ENCODE measurements at places on chromosomes 2 and 18. TPM values are rescaled to one million over a fixed set of nuclear protein-coding genes. Genes with fewer than 3 reads are reported as not detected.

- no peak for DNase-seq
Measured at GRCh38 chr2:24047703-24048033, 477 bp upstream of the WDCP start.

- DNase-seq = no peak
Measured at GRCh38 chr2:20611077-20611843, 39.6 kb downstream of the HS1BP3 start.

DNA sequence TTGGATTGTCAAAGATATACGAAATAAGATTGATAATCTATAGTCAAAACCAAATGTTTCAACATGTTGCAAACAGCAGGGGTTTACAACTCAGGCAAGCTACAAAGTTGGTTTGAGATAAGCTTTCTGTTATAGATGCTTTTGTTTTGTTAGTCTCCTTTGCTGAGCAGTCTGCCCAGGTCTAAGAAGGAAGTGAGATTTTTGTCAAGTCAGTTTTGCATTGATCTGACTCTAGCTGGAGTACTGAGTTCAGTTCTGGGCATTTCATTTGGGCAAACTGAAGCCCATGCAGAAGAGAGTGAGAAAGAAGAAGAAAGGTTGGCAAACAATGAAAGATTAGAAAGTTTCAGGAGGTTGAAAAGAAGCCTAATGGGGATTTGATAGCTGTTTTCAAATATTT, 983.0 kb upstream of the SLC39A10 start:
- DNase-seq = no peak

AP1S3 gene
- total RNA-seq = 66.3 TPM

KIF1A gene
- total RNA-seq = 132 TPM

MAP3K19 gene
- total RNA-seq = not detected

GRCh38 chr2:226508683-226509082, 290.9 kb downstream of the IRS1 start:
- no peak for DNase-seq

DNA sequence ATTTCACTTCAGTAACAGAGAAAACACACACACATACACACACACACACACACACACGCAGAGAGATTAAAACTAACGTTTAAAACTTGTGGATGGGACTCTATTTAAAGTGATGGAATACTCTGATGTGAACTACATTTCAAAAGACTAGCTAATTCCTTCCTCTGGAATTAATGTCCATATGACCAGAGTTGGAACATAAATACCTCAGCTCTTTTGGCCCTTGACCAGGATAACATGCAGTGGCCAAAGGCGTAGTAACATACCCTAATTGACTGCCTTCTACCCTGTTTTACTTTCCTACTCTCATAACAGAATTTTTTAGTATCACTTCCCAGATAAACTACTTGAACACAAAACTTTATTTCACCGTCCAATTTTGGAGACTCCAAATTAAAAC, 671.3 kb upstream of the CHAC2 start:
- no peak for DNase-seq

GRHL1 gene
- 4.7 TPM for total RNA-seq

DNA sequence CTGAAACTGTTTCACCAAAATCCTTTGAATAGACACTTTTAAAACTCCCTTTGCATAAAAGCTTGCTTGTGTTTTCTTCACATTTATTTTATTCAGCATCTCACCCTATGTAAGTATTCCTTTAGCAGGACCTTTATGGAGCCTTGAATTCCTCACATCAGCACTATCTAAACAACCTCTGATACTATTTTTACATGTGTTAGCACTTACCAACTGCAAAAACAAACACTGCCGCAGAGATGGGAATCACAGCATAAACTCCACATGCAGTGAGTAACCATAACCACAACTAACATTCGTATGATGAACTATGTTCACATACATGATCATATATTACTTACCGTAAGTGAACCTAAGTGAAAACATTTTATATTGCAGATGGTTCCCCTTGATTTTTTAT, 15.4 kb downstream of the FBXO15 start:
- DNase-seq = no peak

GRCh38 chr2:180001726-180002125, 5.4 kb downstream of the CWC22 start:
- no peak for DNase-seq

NT5DC4 gene
- total RNA-seq = not detected

DNA sequence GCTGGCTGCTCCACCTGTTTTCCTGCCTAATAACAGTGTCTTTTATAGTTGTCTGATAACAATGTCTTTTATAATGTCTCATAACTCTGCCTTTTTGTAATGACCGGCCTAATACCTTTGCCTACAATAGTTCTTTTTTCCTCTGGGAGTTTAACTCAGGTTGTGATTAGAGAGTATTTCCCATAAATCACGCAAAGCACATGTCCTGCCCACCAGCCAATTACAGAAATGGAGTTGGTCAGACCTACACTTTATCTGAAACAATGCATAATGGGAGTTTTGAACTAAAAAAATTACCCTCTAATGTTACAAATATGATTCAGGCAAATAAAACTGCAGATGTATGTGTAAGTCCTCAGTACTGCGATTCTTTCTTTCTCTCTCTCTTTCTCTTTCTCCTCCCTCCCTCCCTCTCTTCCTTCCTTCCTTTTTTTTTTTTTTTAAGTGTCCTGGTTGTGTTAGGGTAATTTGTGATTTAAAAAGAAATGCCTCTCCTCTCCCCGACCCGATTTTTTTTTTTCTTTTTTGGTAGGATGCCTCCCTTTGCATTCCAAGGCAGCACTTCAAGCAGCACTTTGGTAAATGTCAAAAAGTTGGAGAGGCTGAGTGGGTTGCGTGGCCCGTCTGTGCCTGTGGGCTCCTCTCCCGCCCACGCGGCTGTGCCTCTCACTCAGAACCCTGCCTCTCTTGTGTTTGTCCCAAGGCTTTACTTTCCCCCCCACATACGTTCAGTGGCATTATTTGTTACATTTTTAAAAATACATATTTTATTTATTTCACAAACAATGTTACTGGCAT, 147.3 kb downstream of the AGAP1 start:
- no peak for DNase-seq

GRCh38 chr2:127679680-127680361, 4.5 kb upstream of the LIMS2 start:
- DNase-seq = no peak

DNA sequence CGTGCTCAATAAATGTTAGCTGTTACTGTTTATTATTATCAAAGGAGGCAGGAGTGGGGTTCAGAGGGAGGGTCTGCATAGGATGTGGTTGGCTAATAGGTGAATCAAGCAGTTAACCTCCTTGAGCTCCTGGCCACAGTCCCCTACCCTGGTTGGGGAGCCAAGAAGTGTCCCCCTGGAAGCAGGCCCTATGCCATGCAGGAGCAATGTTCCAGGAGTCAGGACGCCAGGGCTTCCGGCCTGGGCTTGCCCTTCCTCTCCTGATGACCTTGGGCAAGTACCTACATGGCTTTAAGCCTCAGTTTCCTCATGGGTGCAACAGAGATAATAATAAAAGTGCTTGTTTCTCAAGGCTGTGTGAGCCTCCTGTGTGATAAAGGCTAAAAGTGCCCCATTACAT, 84.9 kb downstream of the DYSF start:
- DNase-seq = no peak

LIMS2 gene
- total RNA-seq = 8.9 TPM

GAL3ST2 gene
- total RNA-seq = 1.6 TPM

DNA sequence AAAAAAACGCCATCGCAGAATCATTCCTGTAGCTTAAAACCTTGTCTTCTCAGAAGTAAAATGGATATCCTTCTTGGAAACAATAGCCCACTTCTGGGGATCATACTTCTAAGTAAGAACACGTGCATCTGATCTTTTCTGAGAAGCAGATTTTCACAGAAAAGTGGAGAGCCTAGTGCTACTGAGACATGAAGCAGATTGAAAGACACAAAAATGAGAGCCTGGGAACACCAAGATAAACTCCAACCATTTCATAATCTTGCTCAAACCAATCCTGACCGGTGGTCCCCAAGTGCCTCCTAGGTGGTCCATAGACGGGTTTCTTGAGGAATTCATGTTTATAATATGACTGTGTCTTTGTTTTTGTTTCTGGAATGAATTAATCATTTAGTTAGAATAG, 191.2 kb downstream of the IRS1 start:
- DNase-seq = no peak

ITGA6 gene
- 75.9 TPM for total RNA-seq

PAX3 gene
- total RNA-seq = not detected

DNA sequence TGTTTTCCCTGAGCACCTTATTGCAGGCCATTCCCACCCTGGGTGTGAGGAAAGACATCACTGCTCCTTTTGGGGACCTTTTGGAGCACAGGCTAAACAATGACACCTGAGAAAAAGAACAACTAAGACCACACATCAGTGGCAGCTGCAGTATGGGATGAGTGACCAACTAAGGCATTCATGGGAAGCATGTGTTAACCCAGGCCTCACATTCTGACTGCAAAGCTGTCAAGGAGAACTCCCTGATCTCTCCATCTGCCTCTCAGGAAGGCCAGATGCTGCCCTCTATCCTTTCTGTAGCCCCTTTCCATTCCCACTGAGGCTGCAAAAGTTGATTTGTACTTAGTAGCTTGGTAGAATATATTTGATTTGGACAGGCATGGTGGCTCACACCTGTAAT, 277.7 kb upstream of the FBXO11 start:
- DNase-seq = no peak

DNA sequence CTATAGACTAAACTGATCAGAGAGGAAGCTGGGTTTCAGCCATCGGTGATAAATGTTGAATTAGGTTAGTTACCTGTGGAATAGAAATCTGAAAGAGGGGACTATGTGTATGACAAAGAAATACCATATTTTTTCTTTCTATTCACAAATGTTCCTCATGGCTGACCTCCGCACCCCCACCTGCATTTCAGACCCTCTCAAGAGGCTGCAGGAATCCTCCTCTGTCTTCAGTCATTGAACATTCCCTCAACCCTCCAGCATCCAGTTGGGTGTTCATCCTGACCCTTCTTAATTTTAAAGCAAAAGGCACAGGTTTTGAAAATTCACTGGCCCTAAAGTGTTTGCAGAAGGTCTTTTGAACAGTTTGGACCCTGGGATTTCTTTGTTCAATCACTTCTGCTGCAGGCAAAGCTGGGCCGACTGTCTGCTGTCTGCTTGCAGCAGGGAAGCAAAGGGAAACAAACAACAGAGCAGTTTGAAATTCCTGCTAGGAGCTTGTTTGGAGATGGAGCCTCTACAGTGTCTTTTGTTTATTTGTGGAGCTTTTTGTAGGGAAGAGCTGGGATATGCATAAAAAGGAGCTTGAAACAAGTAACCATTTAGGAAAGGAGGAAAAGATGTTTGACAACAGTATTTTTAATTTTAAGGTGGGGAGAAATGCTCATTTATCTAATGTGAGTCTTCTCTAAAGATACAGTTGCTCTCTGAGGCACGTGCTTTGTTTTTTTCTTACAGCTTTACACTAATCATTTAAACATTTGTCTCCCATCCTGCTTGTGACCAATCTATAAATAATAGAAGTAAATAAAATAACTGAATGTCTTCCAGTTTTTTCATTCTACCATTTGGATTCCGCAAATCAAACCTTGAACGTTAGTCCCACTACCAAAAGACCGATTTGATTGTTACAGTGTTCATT, 213.3 kb upstream of the MMADHC start:
- no peak for DNase-seq

DNA sequence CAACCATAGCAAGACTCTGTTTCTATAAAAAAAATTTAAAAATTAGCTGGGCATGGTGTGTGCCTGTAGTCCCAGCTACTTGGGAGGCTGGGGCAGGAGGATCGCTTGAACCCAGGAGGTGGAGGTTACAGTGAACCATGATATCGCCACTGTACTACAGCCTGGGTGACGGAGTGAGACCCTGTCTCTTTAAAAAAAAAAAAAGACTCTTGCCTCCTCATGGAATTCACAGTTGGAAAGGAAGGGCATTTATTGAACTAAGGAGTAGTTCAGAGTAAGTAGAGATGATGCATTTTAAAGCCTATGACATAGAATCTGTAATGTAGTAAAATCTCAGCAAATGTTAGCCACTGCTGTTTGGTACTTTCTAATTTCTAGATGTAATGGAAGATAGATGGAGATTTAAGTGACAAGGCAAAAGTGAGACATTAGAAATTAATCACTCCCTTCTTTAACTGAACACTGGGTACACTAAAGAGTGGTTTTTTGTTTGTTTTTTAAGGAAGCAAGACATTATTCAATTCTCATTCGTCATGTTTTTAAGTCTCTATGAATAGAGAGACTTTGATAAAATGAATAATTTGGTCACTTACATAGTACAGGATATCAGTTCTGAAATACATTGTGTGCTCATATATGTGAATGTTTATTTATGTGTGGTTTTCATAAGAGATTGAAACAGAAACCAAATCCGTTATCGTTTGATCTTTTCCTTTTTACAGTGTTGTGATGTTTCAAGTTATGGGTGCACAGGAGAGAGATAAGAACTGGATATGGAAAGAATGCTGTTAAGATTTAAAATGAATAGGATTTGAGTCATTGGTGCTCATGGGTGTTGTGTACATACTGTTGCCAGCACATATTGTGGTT, 186.1 kb upstream of the STON1 start:
- DNase-seq = peak; percentile 60

Data from Panc1 (cell line).